Iris pigment epithelial cell (primary cell): ENCODE measurements at places on chromosomes 1 and 21.

GRCh38 chr1:193533853-193534252 lies 347.4 kb upstream of the B3GALT2 start:
- no peak for DNase-seq

- DNase-seq = no peak
Measured at GRCh38 chr1:60151311-60151710, 77.7 kb upstream of the C1orf87 start.

- DNase-seq = no peak
Measured at GRCh38 chr1:201269281-201269680, 14.0 kb upstream of the PKP1 start.

DNA sequence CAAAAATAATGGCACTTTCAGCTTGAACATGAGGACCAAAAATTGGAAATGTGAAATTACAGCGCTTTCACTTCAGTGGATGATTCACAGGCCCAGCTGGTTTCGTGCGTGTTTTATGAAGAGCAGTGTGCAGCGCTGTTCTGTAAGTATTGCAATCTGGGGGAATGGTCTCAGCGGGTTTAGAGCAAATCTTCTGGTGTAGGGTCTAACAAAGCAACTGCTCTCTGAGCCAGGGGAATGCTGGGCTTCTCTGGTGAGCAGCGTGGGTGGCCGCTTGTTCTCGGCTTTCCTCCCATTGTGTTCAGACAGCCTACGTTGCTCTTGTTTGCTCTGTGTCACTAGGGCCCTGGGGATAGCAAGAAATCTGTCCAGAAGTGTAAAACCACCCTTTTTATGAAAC lies 42.4 kb upstream of the GADD45A start:
- no peak for DNase-seq

DNA sequence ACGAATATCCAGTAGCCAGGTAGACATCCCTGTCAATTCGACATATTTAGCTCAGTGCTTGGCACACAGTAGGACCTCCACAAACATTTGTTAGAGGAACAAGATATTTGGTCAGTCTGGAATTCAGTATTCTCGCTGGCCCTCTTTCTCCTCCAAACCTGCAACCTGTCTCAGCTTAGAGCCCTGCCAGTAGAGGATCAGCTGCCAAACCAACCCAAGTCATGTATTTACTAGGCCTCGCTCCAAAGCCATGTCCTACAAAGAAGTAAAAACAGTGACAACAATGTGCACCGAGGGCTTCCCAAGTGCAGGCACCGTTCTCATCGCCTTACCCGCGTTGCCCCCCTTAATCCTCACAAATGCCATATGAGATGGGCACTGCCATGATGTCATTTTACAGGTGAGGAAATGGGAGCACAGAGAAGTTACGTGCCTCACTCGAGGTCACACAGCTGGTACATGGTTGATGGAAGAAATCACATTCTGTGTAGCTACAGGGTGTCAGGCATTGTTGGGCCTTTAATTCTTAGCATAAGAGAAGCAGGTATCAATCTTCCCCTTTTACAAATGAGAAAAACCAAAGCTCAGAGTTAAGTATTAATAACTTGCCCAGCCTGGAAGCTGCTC lies 26.0 kb upstream of the CDCA8 start:
- no peak for DNase-seq

GRCh38 chr1:81733480-81733879 lies 67.3 kb upstream of the ADGRL2 start:
- no peak for DNase-seq

DNA sequence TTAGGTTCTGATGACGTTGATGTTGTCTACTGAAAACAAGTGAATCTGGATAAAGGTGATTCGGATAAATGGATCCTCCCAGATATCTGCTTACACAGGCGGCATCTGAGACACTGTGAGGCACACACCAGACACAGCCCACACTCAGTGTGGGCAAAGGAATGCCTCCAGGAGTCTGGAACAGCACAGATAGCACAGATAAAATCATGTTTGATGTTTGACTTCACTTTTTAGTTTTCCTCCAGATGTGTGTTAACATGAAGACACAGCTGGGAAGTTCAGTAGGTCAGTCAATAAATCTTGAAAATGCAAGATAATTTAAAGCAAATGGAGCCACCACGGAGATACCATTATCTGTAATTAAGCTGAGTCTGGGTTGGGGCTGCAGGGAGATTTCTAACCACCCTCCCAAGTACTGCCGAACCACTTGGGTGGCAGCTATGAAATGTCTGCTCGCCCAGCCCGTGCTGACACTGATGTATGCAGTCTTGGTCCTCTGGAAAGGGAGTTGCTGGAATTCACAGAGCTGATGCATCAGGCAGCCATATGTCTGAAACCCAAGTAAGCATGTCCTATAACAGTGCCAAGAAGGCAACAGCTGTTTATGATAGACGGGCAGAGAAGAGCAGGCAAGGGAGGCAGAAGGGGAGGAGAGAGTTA lies 11.7 kb downstream of the CAPN9 start:
- no peak for DNase-seq

GRCh38 chr1:4825800-4826450 lies 171.5 kb downstream of the AJAP1 start:
- DNase-seq = peak; percentile 1

- DNase-seq = peak; percentile 89
Measured at GRCh38 chr1:94675373-94675772, 133.8 kb upstream of the F3 start.

- DNase-seq = peak; percentile 74
Measured at GRCh38 chr1:218371927-218372672, 27.0 kb downstream of the TGFB2 start.

DNA sequence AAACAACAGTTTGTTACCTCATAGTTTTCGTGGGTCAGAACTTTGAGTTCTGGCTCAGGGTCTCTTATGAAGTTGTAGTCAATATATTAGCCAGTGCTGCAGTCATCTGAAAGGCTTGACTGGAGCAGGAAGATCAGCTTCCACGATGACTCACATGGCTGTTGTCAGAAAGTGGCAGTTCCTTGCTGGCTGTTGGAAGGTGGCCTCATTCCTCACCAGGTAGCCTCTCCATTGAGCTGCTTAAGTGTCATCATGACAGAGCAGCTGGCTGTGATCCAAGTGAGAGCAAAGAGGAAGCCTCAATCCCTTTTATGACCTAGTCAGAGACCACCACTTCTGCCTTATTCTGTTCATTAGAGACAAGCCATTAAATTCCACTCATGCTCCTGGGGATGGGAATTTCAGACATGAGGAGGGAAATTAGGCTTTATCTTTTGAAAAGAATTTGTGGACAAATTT lies 5.6 kb downstream of the OSBPL9 start:
- DNase-seq = peak; percentile 84

DNA sequence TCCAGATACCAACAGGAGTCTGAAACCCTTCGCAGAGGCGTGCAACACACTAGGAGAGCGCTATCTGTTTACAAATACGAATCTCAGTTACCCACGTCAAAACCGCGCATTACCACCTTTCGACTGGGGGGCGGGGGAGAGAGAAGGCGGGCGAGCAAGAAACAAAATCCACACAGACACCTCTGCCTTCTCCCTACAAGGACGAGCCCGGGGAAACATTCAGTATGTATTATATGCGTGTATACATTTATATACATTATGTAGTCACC lies 722 bp downstream of the TUT4 start:
- DNase-seq = peak; percentile 90

DNA sequence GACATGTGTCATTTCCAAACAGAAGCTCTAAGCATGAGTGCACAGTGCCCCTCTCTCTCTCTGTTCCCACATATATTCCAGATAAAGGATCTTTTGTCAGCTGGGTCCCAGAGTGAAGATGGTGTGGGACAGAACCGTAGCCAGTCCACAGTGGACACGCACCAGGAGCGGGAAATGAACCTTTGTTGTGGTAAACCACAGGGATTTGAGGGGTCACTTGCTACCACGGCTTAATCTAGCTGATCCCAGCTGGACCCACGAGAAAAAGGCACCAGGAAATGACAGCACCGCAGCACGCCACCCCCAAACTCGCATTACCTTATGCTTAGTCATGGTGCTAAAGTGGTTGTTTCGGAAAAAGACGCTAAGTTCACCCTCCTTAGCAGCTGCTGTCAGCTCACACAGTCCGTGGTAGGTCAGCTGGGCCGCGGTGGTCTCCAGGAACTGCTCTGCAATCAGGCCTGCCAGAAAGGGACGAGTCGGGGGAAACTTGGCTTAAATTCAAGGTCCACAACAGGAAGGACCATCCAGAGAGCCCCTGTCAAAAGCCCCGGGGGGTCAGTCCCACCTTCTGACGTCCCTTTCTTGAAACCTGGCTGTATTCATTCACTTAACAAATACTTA lies 7.5 kb downstream of the MINDY1 start:
- DNase-seq = peak; percentile 89

DNA sequence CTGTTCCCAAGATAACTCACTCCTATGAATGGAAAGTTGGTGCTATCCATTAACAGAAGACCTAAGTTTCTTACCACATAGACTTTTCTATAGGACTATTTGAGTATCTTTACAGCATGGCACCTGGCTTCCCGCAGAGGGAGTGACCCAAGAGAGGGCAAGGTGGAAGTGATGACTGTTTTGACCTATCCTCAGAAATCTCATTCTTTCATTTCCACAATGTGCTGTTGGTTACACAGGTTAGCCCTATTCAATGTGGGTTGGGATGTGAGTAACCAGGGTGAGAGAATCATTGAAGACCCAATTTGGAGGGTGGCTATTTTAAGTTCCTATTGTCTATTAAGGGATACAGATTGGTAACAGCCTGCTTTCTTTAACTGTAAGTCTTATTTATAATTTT lies 38.3 kb upstream of the NEXN start:
- DNase-seq = no peak

DNA sequence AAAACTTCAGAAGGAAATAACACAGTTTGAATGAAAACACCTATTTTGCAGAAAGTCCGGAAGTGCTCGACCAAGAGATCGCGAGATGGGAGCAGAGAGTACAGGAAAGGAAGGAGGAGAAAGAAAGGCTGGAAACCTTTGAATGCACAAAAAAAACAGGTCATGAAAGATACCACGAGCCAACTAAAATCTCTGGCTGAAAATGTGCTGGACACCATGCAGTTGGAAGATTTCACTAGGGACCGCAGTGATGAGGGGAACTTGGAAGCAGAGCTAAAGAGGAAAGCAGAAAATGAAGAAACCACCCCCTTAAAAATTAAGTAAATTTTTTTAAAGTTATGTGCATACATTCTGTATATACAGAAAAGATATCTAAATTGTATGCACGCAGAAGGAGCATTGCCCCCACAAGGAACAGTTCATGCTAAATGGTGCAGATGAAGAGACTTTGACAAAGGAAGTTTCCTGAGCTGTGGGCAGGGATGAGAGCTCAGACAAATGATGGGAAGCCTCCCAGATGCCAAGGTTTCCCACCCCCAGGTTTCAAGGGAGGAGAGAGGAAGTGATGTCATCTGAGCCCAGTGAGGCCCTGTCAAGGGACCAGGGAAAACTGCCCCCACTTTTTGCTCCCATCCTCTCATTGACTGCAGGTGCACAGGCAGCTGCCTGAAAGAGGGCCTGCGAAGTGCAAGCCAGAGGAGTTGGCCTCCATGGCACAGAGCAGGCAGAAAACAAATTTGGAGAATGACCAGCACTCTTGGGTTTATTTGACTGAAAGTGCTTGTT lies 52.5 kb downstream of the ETS2 start:
- no peak for DNase-seq

GRCh38 chr1:173530795-173531693 lies 53.9 kb downstream of the PRDX6 start:
- DNase-seq = no peak

- no peak for DNase-seq
Measured at GRCh38 chr21:31184876-31185275, 146.6 kb upstream of the KRTAP19-8 start.

DNA sequence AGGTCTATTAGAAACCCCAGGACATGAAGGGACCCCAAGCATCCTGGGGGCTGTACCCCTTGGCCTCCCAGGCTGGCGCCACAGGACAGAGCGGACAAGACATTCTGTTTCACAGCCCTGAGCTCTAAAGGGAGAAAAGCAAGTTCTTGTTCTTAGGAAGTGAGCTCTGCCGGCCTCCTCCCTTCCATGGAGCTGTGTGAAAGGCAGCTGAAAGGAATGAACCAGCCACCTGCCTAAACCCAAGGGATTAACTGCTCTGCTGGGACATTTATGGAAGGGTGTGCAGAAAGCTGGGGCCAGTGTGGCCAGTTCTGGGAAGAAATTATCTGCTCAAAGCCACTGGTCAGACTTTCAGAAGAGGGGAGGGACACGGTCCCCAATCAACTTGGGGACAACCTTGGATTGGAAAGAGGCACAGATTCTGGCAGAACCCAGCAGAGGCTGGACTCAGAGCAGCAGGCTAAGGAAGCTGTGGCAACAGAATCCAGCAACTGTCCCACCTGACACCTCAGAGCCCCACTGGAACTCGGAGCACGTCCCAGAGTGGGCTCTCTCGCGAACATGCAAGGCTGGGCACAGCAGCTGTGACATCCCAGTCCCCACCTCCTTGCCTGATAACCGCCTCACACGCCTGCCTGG lies 2.1 kb downstream of the KLHL21 start:
- peak; percentile 52 for DNase-seq

GRCh38 chr1:217590598-217590997 lies 40.3 kb downstream of the GPATCH2 start:
- DNase-seq = no peak

DNA sequence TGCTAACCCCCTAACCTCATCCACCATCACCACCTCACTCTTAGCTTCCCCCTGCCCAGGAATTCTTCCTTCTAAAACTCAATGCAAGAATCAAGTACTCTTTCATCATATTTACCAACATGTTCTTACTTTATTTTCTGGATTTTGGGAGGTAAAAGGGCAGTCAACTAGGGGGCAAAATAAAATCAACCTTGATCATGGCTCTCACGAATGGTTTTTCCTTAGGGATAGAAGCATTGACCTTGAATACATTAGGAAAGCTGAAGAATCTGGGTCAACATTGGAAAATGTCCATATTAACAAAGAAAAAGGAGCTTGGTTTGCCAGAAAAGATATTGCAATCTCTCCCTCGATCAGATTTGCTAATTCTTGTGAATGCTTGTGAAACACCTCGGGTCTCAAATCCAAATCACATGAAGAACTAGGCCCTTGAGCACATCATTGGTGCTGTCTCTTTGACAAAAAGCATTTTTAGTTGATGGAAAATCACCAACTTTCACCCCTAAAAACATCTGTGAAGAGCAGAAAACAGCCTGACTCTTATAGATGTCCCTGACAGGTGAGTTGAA lies 58.9 kb downstream of the ZC3H11B start:
- DNase-seq = no peak

- no peak for DNase-seq
Measured at GRCh38 chr1:54977533-54978297, 2.7 kb upstream of the TMEM61 start.

DNA sequence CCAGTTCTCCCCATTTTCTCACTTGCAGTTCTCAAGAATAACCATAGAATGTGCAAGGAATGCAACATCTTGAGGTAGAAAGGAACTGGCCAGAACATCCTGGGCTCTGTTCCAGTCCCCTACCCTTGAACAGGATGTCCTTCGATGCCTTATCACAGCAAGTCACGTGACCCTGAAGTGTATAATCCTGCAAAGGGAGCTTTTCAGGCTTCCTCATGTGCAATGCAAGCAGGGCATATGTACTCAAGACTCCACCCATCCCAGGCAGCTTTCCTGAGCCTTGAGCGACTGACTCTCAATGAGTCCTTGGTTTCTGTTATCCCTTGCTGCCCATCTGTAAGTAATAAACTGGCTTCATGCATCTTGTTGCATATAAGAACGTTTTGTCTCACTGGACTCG lies 311.0 kb downstream of the MRPL39 start:
- peak; percentile 5 for DNase-seq
